ENCODE measurements at places on chromosomes 4 and X.

- no peak for DNase-seq
These were observed 399.0 kb downstream of the PABPC4L start for GRCh38 chr4:133802359-133803140.

DNA sequence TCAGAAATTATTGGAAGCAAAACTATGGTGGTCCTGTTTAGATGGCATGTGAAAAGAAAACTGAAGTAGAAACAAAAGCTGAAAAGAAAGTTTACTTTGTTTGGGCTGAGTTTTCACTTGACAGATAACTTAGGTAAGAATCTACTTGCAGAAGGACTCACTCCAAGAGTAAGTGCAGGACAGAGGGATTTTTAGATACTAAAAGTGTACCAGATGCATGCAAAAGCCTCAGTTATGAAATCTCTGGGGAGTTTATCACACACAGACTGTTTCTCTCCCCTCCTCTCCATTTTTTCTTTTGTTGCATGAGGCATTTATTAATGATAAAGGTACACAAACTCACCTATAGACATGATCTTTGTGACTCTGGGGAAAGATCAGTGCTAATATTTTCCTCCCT is 127.5 kb upstream of the GIMD1 start:
- no peak for DNase-seq

- DNase-seq = no peak
These were observed 196.6 kb downstream of the ASB9 start for GRCh38 chrX:15073313-15073712.

DNA sequence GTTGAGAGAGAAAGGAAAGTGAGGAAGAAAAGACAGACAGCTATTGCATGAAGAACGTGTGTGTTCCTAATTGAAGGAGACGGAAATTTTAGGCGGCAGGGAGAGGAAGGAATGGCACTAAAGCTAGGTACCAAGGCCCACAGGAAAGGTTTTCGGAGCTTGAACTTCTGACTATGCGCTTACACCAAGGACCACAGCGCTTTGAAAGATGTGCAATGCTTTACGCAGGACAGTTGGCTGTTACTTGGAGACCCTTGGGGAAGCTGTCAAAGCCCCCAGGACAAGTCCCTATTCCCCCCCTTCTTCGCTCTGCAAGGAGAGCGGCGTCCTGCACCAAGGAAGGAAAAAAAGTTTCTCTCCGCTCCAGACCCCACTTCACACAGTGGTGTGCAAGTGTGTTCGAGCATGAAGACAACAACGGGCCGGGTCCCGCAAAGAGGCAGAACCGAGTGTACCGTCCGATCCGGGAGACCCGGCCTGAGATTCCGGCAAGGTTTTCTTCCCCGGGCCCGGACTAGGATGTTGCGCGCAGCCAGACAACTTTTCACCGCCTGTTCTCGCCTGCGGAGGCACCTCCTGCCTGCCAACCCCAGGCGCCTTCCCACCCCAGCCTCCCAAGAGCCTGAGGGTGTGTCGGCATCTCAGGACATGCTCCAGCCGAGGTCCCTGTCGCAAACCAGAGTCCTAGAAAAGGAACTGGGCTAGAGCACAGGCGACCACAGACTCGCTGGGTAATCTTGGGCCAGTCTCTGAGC is 896 bp downstream of the KDR start:
- DNase-seq = no peak

GRCh38 chr4:123463869-123464268 is 67.3 kb downstream of the SPRY1 start:
- no peak for DNase-seq

Measured in activated T-helper 9 cell treated with anti-CD3 and anti-CD28 coated beads, Interleukin-2, amount 50 U/mL, for 16 hours (primary cell).